Activated T-helper 2 cell treated with anti-CD3 and anti-CD28 coated beads, Interferon-gamma antibody, Interleukin-2, Interleukin-4, amounts not matched to agents 10 μg/mL and 5 μg/mL and 100 μg/mL, durations not matched to agents 14 hours and 24 hours and 36 hours (primary cell): ENCODE measurements at places on chromosomes 3 and 15. TPM values are rescaled to one million over a fixed set of nuclear protein-coding genes. Genes with fewer than 3 reads are reported as not detected.

- DNase-seq, result no peak
Observed at GRCh38 chr3:94520364-94520763, 457.5 kb downstream of the NSUN3 start.

DNA sequence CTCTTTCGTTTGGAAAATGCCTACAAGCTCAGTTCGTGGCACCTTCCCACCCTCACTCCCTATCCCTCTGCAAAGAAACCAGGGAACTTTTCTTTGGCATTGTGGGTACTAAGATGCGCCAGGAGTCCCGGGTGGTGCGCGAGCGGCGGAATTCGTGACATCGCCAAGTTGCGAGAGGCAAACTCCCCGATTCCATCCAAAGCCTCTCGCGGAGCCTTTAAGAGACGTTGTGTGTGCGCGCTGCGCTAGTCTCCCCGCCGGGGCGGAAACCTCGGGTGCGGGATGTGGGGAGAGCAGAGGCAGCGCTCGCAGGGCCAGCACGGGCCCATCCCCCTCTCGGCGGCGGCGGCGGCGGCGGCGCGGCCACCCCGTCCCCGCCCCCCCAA is 443 bp upstream of the NR2F2 start:
- no peak for DNase-seq

GRCh38 chr15:68372291-68372811 is 59.6 kb downstream of the ITGA11 start:
- no peak for DNase-seq

DNA sequence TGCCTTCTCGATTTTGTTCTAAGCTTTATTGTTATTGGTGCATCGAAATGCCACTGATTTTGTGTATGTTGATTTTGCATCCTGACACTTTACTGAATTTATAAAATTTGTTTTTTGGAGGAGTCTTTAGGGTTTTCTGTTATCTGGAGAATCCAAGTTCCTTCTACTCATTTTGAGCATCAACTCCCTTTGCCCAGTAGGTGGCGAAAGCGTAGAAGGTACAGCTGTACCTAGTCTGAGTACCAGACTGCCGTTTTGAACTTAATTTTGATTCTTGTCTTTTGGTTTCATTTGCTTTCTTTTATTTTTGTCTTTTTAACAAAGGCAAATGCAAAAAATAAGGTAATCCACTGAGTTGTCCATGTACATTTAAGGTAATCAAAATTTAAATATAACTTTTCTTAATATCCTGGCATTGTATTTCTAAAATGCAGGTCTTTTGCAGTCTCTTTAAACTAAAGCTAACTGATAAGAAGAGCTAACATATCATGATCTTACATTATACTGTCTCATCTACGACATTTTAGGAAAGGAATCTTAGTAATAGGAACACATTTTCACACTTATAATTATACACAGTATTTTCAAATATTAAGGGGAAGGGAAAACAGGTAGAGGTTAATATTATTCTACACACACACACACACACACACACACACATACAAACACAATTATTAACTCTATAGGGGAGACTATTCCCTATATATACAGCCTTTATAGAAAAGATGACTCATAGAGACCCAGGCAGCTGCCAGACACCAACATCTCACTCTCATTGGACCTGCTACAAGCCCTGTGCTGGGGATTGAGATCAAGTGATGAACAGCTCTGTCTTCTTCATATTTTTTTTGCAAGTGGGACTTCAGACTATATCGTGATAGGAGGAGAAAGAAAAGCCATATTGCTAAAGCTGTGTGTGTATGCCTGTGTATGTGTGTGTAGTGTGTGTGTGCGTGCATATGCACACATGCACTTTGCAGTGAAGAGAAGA is 71.8 kb downstream of the SYNPR start:
- no peak for DNase-seq

DNA sequence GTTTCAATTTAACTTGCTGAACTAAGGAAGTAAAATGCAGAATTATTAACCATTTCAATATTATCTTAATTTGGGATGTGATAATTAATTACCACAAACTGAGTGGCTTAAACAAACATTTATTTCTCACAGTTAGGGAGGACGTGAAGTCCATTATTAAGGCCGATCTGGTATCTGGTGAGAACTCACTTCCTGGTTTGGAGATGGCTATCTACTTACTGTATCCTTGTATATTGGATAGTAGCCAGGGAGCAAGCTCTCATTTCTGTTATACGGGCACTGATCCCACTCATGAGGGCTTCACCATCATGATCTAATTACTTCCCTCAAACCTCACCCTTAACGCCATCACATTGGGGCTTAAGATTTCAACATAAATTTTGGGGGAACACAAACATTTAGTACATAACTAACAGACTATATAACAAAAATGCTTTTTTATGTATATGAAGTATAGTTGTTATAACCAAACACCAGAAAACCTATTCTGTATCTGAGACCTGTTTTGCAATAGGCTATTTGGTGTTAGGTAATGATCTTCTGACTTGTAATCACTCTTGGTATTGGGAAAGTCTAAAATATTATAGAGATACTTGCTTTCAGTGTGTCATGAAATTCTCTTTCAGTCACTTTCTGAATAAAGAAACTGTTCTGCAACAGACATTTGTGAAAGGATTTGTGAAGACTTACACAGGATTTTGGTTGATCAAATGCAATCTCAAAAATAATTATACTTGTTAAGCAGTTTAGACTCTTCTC is 4.7 kb upstream of the KPNA4 start:
- DNase-seq, result no peak

KLF15 gene
- 0.14 and 0.30 TPM in 2 replicates for total RNA-seq

UBA7 gene
- total RNA-seq, result 92.0 and 95.7 TPM in 2 replicates

- DNase-seq, result no peak
Observed at GRCh38 chr3:113018536-113019181, 27.9 kb downstream of the GTPBP8 start.

GRCh38 chr3:131907796-131908195 is 127.0 kb downstream of the CPNE4 start:
- no peak for DNase-seq

- DNase-seq, result no peak
Observed at GRCh38 chr15:66751579-66751978, 49.5 kb downstream of the SMAD6 start.

ABHD17C gene
- 4.2 and 4.3 TPM in 2 replicates for total RNA-seq

PEX5L gene
- total RNA-seq, result 0.05 and 0.25 TPM in 2 replicates

- no peak for DNase-seq
Observed at GRCh38 chr3:174438501-174439145, 420.5 kb upstream of the NAALADL2 start.

DNA sequence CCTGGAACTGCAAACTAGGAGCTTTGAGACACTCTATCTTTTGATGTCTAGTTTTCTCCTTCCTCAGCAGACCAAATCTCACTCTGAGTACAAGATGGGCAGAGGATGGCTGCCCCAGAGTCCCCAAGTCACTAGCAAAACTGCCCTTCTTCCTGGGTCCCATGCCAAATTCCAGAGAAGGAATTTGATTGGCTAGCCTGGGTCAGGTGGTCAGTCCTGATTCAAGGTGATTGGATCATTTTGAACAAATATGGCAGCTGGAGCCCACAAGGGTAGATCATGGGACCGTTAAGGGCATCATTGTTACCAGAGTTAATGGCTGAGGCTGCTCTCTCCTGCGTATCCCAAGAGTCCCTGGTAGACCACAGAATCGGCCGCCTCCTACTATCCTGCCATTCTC is 21.7 kb downstream of the SLC6A1 start:
- no peak for DNase-seq

ANKUB1 gene
- total RNA-seq, result not detected in 2 replicates

DNA sequence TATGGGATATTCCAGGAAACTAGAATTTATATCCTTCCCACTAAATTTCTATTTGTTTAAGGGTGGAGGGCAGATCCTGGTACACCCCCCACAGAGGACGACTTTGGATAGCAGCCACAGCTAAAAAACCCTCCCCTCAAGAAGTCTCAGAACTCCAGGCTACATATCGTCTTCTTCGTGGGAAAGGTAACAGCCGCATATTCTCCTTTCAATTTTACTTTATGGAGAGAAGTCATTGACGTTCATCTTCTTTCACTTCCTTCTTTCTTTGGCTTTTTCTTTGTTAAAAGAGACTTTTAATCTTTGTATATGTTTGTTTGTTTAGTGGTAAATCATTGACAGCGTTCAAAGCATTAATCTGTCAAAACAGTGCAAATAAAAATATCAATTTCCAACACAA is 36.3 kb downstream of the TRIP4 start:
- DNase-seq, result no peak

- no peak for DNase-seq
Observed at GRCh38 chr3:59082106-59082505, 32.3 kb upstream of the CFAP20DC start.

FSTL1 gene
- total RNA-seq, result 0.14 and 0.16 TPM in 2 replicates

LRRC34 gene
- total RNA-seq, result 5.6 and 5.9 TPM in 2 replicates

RARRES1 gene
- total RNA-seq, result 0.21 and 0.64 TPM in 2 replicates

SLC28A1 gene
- not detected in 2 replicates for total RNA-seq

GRCh38 chr3:165835431-165835830 is 1.8 kb downstream of the BCHE start:
- DNase-seq, result no peak

TRH gene
- total RNA-seq, result not detected in 2 replicates

- no peak for DNase-seq
Observed at GRCh38 chr15:100809151-100809550, 70.5 kb upstream of the ALDH1A3 start.

OR5K2 gene
- not detected in 2 replicates for total RNA-seq

- DNase-seq, result peak; percentile 22
Observed at GRCh38 chr3:188749010-188749617, 422.7 kb upstream of the TPRG1 start.
